Cardiac ventricle fibroblast (primary cell): ENCODE measurements at places on chromosomes 1 and 21. TPM values are rescaled to one million over a fixed set of nuclear protein-coding genes. Genes with fewer than 3 reads are reported as not detected.

The PLEKHO1 gene
- total RNA-seq: 23.3 and 30.1 TPM in 2 replicates

The TRIM67 gene
- 0.06 and 0.15 TPM in 2 replicates for total RNA-seq

The ITLN1 gene
- total RNA-seq: 0.37 TPM in 1 of 2 replicates, not detected in the other

The SETDB1 gene
- 18.0 and 18.8 TPM in 2 replicates for total RNA-seq

The ADAM30 gene
- total RNA-seq: not detected in 2 replicates

The MTARC1 gene
- total RNA-seq: 0.44 and 0.56 TPM in 2 replicates

The CR1L gene
- not detected in 2 replicates for total RNA-seq

The PCP4L1 gene
- total RNA-seq: not detected in 2 replicates

The PSMA5 gene
- total RNA-seq: 27.3 and 27.6 TPM in 2 replicates

The ATP5PO gene
- total RNA-seq: 154 and 185 TPM in 2 replicates

The MYCL gene
- total RNA-seq: not detected in 2 replicates

The UBXN10 gene
- 0.05 TPM in 1 of 2 replicates, not detected in the other for total RNA-seq

The HSPG2 gene
- total RNA-seq: 383 and 429 TPM in 2 replicates

The CNKSR1 gene
- 0.81 TPM in 1 of 2 replicates, not detected in the other for total RNA-seq
